Globus pallidus (tissue), 1 donor: ENCODE measurements at places on chromosomes 3 and 15.

DNA sequence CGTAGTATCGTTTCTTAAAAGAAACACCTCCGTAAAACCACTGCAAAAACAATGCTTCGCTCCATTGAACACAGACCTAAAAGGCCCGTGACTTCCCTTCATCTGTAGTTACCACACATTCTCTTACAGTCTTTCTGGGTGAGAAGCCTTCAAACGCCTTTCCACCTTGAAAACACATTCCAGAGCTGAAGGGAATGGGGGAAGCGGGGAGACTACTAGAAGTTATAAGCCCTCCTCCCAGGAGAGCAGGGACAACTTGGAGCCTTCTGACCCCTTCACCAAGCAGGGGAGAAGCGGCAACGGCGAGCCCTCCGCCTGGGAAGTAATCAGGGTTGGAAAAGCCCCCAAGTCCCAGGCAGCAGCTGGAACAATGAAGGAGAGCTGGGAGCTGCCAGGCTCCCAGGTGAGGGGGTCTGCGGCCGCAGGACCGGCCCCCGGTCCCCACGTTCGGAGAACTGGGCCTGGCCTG lies 461 bp downstream of the SECISBP2L start:
- peak; percentile 54 for DNase-seq

DNA sequence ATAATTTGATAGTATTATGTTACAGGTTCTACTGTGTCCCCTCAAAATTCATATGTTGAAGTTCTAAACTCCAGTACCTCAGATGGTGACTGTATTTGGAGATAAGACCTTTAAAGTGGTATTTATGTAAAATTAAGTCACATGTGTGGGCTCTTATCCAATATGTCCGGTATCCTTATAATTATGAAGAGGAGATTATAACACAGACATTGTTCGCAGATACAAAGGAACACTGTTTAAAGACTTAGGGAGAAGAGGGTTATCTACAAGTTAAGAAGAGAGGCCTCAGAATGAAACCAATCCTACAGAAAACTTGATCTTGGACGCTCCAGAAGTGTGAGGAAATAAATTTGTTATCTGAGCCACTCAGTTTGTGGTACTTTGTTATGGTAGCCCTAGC lies 50.9 kb downstream of the DPH6 start:
- DNase-seq, result no peak

- DNase-seq, result no peak
These were observed 257.2 kb downstream of the RBMS3 start for GRCh38 chr3:29537889-29538609.

- no peak for DNase-seq
These were observed 56.9 kb upstream of the CGNL1 start for GRCh38 chr15:57319226-57319918.

- DNase-seq, result no peak
These were observed 200.7 kb downstream of the RPLP1 start for GRCh38 chr15:69653306-69653705.

- no peak for DNase-seq
These were observed 17.9 kb downstream of the PXK start for GRCh38 chr3:58350627-58351013.

GRCh38 chr15:69679623-69680228 lies 227.1 kb downstream of the RPLP1 start:
- no peak for DNase-seq

DNA sequence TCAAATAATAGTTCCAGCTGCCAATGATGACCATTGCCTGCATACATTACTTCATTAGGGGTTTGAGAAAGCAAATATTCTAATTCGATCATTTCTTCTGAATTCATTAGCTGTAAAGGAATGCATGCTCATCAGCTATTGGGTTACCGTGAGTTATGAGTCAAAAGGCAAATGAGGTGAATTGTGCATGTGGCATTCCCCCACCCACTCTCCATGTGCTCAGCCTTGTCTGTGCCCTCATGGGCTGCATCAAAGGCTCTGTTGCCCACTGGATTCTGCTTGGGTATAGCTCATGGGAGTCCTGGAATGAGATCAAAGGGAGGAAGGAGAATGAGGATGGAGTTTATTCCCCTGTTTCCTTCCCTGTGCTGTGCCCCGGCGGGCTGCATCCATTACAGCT lies 99.3 kb upstream of the CHRNA7 start:
- DNase-seq, result no peak

GRCh38 chr3:182730675-182731042 lies 62.6 kb upstream of the ATP11B start:
- no peak for DNase-seq

GRCh38 chr15:67319961-67320360 lies 65.4 kb downstream of the IQCH start:
- DNase-seq, result no peak

GRCh38 chr3:23113455-23114171 lies 89.5 kb upstream of the UBE2E2 start:
- DNase-seq, result no peak

GRCh38 chr3:17481116-17481515 lies 261.3 kb downstream of the TBC1D5 start:
- no peak for DNase-seq

- no peak for DNase-seq
These were observed 23.6 kb upstream of the ETV5 start for GRCh38 chr3:186132487-186132886.

GRCh38 chr3:192879346-192880031 lies 38.2 kb downstream of the MB21D2 start:
- DNase-seq, result no peak

GRCh38 chr15:61700803-61701202 lies 359.4 kb downstream of the VPS13C start:
- DNase-seq, result no peak

- DNase-seq, result peak; percentile 34
These were observed 1102.2 kb downstream of the TUSC7 start for GRCh38 chr3:117811786-117812185.

- DNase-seq, result no peak
These were observed 82.2 kb upstream of the SLC6A1 start for GRCh38 chr3:10910367-10910766.

- no peak for DNase-seq
These were observed 100.2 kb downstream of the SV2B start for GRCh38 chr15:91200101-91200754.

DNA sequence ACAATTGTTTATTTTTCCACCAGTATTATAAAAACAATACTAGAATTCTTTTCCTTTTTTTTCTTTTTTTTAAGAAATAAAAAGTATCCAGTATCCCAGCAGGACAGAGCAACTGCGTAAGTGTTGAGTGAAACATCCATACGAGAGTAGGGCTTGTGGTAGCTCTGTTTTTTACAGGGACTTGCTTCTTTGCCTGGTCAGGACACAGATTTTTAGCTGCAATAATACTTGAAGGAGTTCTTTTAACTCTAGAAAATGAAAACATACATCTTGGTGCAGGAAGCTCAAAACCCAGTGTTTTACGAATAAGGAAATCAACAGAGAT lies 297.7 kb upstream of the NR2E3 start:
- no peak for DNase-seq

- DNase-seq, result no peak
These were observed 37.0 kb upstream of the TMC3 start for GRCh38 chr15:81411051-81411450.

- DNase-seq, result no peak
These were observed 83.5 kb upstream of the CFAP20DC start for GRCh38 chr3:59133311-59133710.

GRCh38 chr15:46301826-46302225 lies 667.0 kb downstream of the SQOR start:
- no peak for DNase-seq

GRCh38 chr3:140198242-140198641 lies 263.3 kb downstream of the CLSTN2 start:
- DNase-seq, result peak; percentile 96

- no peak for DNase-seq
These were observed 64.0 kb downstream of the SLC9C1 start for GRCh38 chr3:112230033-112230432.

GRCh38 chr15:88917760-88918159 lies 4.6 kb upstream of the MFGE8 start:
- no peak for DNase-seq

DNA sequence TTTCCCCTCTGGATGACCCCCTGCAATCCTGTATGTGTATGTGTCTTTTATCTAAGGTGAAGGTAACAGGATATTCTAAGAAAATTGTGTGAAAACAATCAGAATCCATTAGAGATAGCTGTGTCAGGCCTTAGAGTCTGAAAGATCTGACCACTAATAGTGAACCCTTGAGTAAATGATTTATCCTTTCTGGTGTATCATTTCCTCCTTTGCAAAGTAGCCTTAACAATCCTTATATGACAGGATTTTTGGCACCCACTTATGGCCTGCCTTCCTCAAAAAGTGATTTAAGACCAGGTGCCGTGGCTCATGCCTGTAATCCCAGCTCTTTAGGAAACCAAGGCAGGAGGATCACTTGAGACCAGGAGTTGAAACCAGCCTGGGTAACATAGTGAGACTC lies 110.2 kb downstream of the RBPMS2 start:
- no peak for DNase-seq

GRCh38 chr3:177349384-177349783 lies 152.1 kb upstream of the TBL1XR1 start:
- DNase-seq, result no peak

GRCh38 chr15:28890711-28891495 lies 5.1 kb downstream of the APBA2 start:
- no peak for DNase-seq

GRCh38 chr15:47872869-47873432 lies 155.6 kb downstream of the SEMA6D start:
- no peak for DNase-seq
